ENCODE measurements at places on chromosomes 7 and 10.

DNA sequence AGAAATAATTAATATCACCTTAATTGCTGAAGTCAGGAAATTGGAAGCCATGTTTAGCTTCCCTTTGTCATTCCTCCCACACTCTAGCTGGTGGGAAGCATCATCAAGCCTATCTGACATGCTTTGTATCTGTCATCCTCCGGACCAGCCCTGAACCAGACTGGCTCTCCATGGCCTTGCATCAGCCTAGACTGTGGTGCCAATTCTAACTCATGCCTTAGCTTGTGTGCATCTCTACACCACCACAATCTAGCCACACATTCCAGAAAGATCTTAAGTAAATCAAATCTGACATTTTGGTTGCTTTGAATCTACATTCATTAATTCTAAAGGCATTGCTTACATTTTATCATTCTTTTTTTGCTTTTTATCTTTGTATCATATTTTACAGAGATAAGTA is 196.4 kb upstream of the VSTM2A start:
- no peak for DNase-seq

- DNase-seq: no peak
Measured at GRCh38 chr10:97179731-97180362, 5.9 kb downstream of the SLIT1 start.

- no peak for DNase-seq
Measured at GRCh38 chr7:23474829-23475575, 4.7 kb upstream of the IGF2BP3 start.

- DNase-seq: no peak
Measured at GRCh38 chr7:82235713-82236112, 207.9 kb downstream of the CACNA2D1 start.

DNA sequence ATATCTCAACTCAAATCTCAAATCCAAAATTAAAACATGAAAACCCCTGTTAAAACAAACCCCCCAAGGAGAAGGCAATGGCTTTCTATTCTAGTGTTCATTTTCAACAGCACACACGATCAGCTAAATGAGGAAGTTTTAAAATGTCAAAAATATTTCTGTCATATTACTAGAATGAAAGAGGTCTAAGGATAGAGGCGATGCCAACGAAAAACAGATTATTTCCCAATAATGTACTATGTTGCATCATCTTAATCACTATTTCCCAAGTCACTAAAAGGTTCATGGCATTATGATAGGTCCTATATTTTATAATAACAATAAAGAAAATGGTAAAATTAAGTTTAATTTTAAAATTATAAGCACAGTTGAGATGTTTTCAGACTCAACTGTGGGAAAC is 10.1 kb downstream of the CNOT4 start:
- DNase-seq: no peak

GRCh38 chr10:125158601-125159485 is 1.5 kb downstream of the CTBP2 start:
- DNase-seq: no peak

GRCh38 chr7:131110297-131111080 is 217.2 kb upstream of the MKLN1 start:
- no peak for DNase-seq

DNA sequence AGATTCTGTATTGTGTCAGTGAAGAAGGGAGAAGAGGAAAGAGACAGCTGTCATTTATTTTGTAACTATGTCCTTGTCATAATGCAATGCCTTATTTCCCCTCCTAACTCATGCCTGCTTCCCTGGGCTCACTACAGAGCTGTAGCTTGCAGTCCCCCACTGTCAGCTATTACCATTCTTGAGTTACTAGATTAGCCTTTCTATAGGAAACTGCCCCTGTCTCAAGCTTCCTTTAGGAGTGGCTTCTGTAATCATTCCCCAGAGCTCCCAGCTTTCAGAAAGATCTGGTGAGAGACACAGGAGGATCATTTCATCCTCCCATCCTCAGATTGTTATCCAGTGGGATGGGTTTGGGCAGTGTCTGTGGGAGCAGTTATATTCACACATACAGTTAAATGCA is 32.4 kb upstream of the SMKR1 start:
- DNase-seq: no peak

DNA sequence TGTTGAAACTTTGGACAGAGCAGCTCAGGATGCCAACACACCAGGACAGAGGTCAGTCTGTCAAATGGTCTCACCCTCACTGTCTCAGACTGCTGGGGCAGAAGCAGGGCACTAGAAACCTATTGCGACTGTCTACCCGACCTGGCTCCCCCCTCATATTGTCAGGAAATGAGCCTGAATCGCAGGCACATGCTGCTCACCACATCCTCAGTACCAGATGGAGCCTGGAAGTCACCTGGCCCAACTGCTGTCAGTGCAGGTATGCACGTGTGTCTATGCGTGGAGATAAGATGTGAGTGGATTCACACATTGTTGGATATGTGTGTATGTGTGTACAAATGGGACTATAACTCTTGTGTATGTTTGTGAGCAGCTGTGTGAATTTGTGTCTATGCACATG is 3.2 kb upstream of the CDHR1 start:
- peak; percentile 43 for DNase-seq

DNA sequence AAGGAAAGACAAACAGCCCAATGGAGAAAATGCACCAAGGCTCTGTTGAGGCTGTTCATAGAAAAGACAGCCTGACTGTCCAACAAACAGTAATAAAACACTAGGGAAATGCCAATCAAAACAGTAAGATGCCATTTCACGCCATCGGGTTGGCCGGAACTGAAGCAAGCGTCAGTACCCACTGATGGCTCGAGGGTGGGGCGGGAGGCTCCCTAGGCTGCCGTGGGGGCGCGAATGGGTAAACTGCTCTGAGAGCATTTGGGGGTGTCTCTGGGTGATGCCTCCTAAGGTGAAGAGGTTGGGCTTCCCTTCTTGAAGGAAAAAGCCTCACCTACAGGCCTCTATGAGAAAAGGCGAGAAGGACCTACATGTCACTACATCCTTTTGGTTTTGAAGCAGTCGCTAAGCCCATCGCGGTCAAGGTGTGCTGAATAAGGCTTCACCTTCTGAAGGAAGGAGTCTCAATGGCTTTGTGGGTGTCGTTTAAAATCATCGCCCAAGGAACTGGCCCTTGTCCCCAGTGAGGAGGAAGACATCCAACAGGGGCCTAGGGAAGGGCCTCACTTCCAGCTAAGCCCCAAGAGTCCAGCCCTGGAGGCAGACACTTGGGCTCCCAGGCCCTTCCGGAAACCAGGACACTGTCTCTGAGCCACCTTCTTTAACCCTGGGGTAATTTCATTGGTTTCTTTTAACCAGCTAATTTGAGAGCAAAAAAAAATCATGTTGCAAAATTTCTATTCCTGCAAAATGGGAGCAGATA is 98.5 kb upstream of the PPP2R2D start:
- DNase-seq: no peak

DNA sequence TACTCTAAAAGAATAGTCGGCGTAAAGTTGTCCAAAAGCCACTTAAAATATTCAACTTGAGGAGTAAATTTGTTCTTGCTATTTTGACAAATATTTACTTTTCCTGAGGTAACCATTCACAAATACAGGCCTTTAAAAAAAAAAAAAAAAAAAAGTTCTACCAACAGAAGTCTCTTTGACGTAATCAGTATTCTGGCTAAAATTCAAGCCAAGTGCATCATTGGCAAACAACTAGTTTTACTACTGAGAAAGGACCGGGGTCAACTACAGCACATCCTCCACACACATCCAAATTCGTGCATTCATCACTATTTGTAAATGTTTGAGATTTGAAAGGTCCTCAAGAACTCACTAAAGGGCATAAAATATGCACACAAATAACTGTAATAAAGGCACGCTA is 2.0 kb downstream of the OAT start:
- no peak for DNase-seq

All from CD4-positive, alpha-beta T cell treated with Interferon alpha-2 for 1 hour (primary cell).